LHCN-M2 (cell line): ENCODE measurements at places on chromosomes 3 and 15.

DNA sequence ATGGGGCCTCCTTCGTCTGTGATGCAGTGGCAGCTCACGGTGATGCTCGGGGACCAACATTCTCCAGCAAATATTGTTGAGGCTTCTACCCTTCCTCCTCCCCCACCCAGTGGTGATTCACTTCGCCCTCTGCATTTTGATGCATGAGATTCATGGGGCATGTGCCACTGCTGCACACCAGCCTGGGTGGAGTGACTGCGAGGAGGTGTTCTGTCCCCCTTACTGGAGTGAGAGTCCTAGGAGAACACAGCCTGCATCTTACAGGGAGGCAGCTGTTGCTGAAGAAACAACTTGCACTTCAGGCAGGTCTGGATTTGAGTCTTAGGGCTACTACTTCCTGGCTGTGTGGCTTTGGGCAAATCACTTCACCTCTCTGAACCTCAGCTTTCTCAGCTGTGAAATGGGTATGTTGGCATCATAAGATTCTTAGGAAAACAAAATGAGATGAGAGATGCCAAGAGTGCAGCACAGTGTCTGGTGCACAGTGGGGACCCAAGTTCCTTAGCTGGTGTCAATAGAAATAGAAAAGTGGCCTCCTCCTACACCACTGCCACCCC is 10.2 kb upstream of the SKOR1 start:
- no peak for DNase-seq

DNA sequence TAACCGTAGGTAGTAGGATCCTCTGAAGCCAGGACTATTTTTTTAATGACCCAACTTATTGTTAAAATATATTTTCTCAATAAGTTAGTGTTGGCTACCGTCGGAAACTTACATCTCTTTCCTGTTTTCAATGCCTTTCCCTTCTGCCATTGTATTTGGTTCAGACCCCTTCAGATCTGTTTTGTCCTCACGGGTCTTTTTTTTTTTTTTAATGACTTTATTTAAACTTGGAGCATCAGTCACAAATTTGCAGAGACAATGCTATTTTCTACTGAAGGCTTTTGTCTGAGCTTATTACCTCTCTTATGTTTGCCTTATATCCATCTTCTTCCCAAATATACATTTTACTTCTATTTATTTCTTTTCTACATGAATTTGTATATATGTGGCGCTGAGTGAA is 47.6 kb downstream of the PDE8A start:
- no peak for DNase-seq

- no peak for DNase-seq
Measured at GRCh38 chr15:64816452-64816851, 9.0 kb downstream of the PIF1 start.

DNA sequence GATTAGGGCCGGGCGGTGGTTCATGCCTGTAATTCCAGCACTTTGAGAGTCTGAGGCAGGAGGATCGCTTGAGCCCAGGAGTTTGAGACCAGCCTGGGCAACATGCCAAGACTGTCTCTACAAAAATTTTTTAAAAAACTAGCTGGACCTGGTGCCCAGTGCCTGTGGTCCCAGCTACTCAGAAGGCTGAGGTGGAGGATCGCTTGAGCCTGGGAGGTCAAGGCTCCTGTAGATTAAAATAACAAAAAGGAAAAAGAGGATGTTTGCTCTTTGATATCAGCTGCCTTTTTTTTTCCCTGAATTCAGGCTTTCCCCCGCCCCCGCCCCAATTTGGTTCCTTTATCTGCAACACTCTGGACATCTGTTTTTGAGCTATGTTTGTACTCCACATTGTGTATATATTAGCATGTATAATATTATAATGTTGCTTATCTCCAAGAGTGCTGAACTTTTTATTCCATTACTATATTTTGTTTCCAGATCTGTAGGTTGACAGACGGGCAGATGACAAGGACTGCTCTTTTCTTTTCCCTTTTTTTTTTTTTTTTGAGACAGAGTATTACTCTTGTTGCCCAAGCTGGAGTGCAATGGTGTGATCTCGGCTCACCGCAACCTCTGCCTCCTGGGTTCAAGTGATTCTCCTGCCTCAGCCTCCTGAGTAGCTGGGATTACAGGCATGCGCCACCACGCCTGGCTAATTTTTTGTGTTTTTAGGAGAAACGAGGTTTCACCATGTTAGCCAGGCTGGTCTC is 4.6 kb downstream of the SNAP23 start:
- peak; percentile 56 for DNase-seq

- no peak for DNase-seq
Measured at GRCh38 chr3:171781711-171782127, 28.6 kb downstream of the PLD1 start.

- no peak for DNase-seq
Measured at GRCh38 chr3:9622438-9622837, 26.9 kb upstream of the MTMR14 start.

- no peak for DNase-seq
Measured at GRCh38 chr3:18249126-18249525, 176.0 kb downstream of the SATB1 start.

DNA sequence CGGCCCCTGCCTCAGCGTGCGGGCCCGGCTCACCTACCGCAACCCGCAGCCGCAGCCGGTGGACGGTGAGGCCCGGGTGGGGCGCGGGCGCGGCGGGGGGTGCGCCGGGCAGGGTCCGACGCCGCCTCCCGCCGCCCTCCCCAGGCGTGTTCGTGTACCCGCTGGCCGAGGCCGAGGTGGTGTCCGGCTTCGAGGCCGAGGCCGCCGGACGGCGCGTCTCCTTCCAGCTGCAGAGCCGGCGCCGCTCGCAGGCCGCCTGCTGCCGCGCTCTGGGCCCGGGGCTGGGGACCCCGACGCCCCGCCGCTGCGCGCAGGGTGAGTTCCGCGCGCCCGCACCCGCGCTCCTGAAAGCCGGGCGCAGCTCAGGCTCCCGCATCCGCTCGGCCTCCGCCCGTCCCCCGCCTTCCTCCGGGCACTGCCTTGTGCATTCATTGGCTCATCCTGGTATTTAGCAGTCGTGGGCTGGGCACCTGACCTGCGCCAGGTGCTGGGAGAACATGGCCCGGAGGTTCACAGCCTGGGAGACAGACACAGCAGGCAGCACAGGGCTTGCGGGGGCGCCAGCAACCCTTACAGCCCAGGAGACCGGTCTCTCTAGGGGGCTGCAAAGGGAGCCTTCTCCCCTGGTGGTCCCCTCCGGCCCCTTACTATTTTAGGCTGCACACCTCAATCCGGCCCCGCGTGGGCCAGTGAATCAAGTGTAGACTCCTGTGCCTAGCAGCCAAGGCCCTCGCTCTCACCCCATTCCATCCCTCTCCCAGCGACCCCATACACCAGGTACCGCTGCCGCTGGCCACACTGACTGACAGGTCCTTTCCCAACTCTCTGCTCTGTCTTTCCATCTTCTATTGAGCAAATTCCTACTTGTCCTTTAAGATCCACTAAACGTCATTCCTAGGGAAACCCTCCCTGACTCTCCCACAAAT is 1.5 kb downstream of the VWA5B2 start:
- no peak for DNase-seq

DNA sequence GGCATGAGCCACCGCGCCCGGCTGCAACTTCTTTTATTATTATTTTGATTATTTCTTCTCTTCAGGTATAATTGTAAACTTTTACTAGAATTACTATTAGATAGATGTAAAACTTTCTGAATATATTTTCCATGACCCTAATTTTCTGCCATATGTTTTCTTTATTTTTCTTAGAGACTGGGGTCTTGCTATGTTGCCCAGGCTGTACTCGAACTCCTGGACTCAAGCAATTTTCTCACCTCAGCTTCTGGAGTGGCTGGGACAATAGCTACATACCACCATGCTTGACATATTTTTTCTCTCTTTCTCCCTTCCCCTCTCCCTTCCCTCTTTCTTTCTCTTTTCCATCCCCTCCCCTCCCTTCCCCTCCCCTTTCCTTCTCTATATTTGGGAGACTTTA is 29.6 kb upstream of the CHST2 start:
- DNase-seq = no peak

- no peak for DNase-seq
Measured at GRCh38 chr3:99624496-99625236, 13.7 kb upstream of the COL8A1 start.

GRCh38 chr3:134232951-134233350 is 17.7 kb downstream of the RYK start:
- no peak for DNase-seq

DNA sequence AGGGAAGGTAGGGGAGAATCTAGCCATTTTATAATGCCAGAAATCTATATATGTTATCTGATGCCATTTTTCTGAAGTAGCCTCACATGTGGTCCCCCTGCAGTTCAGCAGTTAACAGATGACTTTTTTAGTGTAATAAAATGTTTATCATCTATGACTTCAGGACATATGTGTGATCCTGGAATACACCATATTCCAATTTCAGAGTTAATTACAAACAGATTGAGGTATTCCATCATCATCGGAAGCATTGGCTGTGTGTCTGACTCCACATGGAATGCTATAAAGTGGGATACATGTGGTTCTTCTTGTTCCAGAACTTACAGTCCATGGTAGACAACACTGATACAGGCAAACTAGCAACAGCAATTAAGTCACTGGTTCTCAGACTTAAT is 45.9 kb upstream of the LIMD1 start:
- DNase-seq = no peak

DNA sequence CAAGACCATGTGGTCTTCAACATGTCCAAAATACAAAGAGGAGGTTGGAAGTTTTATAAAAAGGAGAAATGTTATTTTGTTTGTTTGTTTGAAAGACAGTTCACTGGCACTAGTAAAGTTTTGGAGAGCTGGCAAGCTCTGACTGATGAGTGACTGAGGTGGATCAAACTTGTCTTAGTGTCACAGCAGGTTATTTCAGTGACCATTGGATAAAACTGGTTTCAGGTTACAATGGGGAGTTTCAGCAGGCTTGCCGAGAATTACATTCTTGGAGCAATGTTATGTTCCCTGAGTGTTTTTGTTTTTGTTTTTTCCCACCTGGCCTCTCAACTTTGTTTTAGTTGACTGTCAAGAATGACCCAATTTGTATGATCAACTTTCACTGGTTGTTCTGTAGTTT is 414.5 kb upstream of the ARHGEF26 start:
- DNase-seq = no peak

GRCh38 chr3:45092132-45093031 is 53.8 kb downstream of the CDCP1 start:
- peak; percentile 89 for DNase-seq

GRCh38 chr15:25774871-25775270 is 88.3 kb downstream of the ATP10A start:
- DNase-seq = no peak

- DNase-seq = no peak
Measured at GRCh38 chr3:126599101-126599500, 40.4 kb upstream of the C3orf22 start.

DNA sequence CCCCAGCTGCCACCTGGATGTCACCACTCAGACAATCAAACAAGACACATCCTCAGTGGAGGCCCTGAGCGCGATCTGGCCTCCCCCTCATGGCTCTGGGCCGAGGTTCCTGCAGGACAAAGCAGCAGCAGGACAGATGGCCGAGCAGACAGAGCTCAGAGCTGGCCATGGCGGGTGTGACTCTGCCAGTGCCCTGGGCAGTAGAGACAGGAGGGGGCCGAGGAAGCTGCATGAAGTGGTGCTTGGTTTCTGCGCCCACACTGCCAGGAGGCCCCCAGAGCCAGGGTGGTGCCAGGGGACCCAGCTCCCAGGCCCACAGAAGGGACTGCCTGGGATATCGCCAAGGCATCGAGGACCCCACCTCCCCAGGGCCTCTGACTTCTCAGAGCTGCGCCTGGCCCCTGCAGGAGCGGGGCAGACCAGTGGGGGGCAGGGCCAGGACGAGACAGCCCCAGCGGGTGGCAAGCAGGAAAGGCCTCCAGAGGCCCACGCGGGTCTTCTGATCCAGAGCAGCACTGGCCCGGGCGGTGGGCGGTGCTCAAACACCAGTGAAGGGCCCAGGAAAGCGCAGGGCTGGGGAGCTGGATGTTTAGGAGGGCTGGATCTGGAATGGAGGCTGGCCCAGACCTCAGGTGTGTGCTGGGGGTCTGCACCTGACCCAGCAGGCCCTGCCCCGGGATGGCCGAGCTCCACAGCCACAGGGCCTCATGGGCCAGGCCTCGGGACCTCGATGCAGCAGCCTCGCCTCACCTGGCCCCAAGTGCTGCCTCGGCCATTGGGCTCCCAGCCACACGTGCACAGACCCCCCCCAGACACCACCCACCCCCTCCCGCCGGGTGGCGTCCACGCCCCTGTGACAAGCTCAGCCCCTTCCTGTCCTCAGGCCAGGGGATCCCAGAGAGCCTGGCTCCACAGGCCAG is 76.0 kb downstream of the GOLGA8G start:
- DNase-seq = no peak

GRCh38 chr15:85408270-85408746 is 27.9 kb downstream of the AKAP13 start:
- DNase-seq = no peak

GRCh38 chr3:38157595-38157994 is 7.7 kb upstream of the OXSR1 start:
- DNase-seq = no peak

- peak; percentile 52 for DNase-seq
Measured at GRCh38 chr3:110881069-110881468, 190.5 kb upstream of the NECTIN3 start.

DNA sequence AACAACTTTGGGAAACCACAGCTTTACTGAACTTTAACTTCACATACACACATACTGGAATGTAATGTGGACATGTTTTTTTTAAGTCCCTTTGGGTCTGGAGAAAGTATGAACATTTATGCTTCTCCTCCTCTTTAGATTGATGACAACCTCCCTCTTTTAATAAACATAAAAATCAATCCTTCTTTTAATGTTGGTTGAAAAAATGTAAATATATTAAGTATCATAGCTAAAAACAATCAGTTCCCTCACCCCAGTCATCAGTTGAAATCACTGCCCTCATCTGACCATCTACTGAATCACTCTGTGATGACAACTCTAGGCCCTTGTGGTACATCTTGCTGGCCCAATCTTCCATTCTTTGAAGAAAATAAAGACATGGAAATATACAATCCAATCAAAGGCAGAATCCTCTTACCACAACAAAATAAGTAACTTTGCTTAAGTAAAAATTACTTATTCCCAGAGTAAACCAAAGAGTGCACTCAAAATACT is 6.4 kb downstream of the AAGAB start:
- peak; percentile 43 for DNase-seq

- no peak for DNase-seq
Measured at GRCh38 chr3:112656043-112656442, 15.1 kb upstream of the CCDC80 start.

GRCh38 chr15:56996093-56996492 is 77.6 kb downstream of the TCF12 start:
- DNase-seq = no peak

- DNase-seq = no peak
Measured at GRCh38 chr3:96192966-96193550, 621.3 kb upstream of the EPHA6 start.

DNA sequence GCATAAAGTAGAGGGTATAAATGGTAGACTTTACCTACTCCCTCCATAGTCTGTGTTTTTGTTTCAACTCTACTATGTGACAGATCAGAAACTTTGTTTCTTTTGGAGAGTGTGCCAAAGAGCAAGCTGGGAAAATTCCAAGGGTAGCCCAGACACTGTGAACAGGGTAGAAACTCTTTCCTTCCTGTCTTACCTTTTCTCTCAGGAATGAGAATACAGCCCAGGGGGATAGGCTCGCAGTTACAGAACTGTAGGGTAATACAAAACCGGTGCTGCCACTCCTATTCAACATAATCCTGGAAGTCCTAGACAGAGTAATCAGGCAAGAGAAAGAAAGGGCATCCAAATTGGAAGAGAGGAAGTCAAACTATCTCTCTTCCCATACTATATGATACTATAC is 256.3 kb downstream of the CPNE4 start:
- no peak for DNase-seq

GRCh38 chr3:119352034-119352609 is 57.9 kb downstream of the ARHGAP31 start:
- no peak for DNase-seq
